Stimulated activated CD4-positive, alpha-beta T cell treated with anti-CD3 and anti-CD28 coated beads, Interleukin-2, amount 100 ng/mL, for 24 hours (primary cell): ENCODE measurements at places on chromosomes 12 and 14.

DNA sequence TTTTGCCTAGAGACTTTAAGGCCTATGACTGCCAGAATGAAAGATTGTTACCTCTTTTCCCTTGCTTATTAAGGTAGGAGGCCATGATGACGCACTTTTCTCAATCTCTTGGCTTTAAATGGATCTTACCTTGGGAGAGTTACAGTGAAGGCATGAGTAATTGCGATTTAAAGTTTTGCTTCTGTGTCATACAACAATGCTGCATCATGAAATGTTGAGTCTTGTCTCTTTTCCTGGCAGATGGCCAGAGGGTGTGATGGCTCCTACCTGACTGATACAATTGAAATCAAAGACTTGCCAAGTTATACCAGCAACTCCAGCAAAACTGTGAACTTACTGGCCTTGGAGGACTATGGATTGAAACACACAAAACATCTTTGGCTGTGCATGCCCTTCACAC lies 17.2 kb upstream of the LRRK2 start:
- DNase-seq, result no peak

- DNase-seq, result no peak
Observed at GRCh38 chr12:63319386-63319785, 168.4 kb upstream of the AVPR1A start.

DNA sequence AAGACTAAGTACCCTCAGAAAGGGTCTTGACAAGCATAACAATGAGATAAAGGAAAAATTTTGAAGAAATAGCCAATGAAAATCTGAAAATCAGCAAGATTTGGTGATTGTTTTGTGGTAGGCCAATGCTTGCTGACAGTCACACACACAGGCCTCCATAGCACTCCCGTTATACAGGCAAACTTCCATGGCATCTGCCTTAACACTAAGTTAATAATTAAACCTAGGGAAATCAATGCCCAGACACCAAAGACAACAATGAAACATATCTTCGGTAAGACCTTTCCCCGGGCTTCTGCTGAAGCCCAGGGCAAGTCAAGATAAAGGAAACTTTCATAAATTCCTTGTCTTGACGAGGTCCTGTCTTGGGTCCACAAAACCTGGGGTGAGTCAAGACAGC lies 18.6 kb upstream of the RERGL start:
- DNase-seq, result no peak

DNA sequence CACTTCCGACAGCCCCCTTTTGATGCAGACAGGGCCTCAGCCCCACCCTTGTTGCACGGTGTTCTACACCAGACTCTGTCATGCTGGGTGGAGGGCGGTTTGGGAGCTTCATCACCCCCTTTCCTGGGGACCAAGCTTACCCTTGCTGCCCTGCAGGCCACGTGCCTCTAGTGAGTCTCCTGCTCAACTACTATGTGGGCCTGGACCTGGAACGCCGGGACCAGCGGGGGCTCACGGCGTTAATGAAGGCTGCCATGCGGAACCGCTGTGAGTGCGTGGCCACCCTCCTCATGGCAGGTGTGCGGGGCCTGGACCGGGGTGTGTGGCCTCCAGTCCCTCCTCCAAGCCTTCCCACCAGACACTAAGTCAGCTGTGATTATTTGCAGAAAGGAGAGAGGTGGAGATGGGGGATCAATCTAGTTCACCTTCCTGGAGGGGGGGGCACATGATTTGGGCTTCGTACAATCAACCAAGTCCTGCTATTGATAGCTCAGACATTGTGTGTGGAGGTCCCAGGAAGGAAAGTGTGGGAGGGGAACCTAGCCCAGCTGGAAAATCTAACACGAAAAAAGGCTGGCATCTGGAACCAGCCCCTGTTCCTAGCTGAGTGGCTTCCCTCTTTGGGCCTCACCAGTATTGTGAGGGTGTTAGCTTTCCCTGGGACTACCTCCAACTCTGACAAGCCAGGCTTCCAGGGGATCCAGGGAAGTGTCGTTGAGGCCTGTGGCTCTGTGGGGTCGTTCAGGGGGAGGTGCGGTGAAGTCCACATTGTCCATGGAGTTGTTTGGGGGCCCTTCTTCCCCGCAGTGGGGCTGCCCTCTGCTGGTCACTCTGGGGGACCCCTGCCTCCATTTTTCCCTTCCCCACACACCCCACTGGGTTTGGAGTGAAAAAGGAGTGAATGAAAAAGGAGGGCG lies 1.6 kb downstream of the ANKRD33 start:
- no peak for DNase-seq

DNA sequence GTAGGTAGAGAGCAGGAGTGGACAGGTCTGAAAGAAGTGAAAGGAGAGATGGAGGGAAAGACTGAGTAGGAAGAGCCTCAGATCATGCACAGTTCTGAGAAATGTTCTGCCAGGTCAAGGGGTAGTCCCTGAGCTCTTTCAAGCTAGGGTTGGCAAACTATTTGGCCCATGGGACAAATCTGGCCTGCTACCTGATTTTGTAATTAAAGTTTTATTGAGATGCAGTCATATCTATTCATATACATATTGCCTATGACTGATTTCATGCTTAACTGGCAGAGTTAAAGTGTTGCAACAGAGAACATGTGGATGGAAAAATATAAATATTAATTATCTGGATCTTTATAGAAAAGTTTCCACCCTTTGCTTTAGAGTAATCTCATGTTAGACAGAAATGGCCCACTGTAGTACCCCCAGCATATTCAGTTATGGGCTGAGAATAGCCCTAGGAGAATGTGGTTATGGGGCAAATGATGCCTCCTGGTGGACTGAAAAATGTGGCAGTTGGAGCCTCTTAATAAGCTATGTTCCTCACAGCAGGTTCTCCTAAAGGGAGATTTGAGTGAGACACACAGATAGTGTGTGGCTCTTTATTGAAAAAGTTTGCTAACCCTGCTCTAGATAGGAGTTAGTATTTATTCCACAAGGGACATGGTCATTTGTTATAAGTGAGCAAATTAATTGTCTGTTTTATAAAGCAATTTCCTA lies 476.9 kb downstream of the LRIG3 start:
- DNase-seq, result no peak

GRCh38 chr12:14927267-14927666 lies 11.1 kb downstream of the ERP27 start:
- no peak for DNase-seq

GRCh38 chr12:69044887-69045286 lies 111.9 kb upstream of the CPM start:
- DNase-seq, result no peak

DNA sequence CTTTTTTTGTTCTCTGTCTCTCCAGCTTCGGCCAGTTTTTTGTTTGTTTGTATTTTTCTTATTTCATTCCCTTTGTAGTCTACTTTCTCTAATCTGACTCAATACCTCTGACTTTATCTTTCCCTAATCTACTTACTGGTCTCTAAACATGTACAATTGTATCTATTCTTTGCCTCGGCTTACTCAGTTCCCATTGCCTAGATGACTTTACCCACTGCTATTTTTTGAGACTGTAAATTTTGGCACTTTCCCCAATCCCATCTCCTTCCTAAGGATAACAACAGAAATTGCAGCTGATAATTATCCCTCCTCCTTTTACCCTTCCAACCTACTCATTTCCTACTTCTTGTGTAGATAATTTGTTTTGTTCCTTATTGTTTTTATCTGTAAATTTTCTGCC lies 511.1 kb downstream of the RPL10L start:
- DNase-seq, result no peak

DNA sequence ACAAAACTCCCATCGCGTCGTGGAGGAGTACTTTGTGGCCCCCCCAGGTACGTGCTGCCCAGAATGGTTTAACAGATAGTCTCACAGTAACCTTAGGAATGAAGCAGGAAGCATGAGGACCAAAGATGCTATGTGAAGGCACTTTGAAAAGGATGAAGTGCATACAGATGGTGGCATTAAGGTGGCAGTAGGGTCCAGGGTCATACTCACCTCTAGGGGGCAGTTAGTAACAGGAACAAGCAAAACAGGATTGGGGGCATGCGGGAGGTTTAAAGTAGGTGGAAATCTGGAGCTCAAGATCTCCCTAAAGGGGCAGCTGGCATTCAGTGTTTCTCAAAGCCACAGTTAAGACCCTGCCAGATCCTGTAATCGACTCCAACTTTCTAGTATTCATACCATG lies 10.9 kb downstream of the GATC start:
- no peak for DNase-seq

GRCh38 chr12:62278022-62278421 lies 17.8 kb downstream of the USP15 start:
- DNase-seq, result no peak

DNA sequence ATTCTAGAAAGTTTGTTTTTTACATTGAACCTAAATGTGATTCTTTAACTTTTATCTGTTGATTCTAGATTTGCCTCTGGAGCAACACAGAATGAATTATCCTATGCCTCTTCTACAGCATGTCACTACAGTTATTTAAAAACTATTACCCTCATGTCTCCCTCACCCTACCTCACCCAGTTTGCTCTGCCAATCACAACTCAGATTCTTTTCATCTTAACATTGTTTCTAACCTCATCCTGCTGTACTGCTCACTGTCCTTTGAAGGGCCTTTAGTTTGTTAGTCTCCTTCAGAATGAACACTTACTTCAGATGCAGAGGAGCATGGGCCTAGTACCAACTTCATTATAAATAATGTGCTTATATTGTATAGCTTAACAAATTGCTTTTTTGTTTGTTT lies 21.5 kb downstream of the YLPM1 start:
- no peak for DNase-seq

DNA sequence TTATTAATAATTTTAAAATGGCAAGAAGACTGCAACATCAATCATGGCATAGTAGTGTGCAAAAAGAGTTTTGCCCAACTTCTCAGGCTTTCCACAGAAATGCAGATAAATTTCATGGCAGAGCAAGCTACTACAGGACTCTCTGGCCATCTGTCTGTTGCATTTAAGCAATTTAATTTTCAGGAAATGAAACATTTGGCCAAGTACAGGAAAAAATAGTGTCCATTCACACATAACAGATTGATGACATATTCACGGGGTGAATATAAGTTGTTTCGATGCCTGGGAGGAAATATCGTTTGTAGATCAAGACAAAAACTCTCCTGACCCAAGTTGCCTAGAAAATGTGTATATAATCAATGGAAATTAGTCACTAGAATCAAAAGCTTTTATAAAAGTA lies 324.0 kb downstream of the PRKD1 start:
- no peak for DNase-seq

DNA sequence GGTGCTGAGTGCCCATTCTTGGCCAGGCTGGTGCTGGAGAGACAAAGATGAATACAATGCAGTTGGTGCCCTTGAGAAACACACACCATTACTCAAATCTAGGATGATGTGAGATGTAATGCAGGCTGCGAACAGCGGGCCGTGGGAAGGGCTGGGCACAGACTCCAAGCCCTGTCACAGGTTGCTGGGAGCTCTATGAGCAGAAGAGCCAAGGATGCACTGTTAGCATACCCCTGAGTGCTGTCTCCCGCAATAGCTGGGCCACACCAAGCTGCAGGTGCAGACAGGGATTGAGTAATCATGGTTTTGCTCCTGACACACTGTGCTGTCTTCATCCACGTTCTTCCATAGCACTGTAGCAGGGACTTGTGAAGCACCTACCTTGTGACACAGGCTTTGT lies 247.5 kb upstream of the CRY1 start:
- DNase-seq, result no peak

DNA sequence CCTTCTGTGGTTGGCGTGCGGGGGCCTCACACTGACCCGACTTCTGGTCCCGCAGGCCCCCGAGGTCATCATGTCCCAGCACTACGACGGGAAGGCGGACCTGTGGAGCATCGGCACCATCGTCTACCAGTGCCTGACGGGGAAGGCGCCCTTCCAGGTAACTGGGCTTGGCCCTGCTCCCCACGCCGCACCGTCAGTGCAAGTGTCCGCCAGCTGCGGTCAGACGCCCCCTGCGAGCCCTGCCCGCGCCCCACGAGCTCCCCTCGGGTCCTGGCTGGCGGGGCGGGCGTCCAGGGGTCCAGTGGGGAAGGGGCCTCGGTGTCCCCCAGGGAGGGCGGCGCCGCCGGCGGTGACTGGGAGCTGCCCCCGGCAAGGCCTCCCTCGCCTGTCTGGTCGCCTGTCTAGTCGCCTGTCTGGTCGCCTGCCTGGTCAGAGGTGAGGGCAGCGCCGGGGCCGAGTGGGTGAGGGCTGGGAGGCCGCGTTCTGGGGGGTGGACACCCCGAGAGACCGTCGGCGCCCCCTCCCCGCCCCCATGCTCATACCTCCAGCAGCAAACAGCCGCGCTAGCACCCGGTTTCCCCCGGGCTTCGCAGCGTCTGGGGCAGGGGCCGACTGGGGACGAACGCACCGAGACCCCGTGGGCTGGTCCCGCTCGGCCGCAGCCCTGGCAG lies 14.8 kb downstream of the ULK1 start:
- no peak for DNase-seq

- DNase-seq, result no peak
Observed at GRCh38 chr14:76990084-76990483, 38.4 kb downstream of the IRF2BPL start.
